ENCODE measurements at places on chromosomes 12 and 14.

- DNase-seq = no peak
Measured at GRCh38 chr12:102417055-102417454, 63.3 kb downstream of the IGF1 start.

DNA sequence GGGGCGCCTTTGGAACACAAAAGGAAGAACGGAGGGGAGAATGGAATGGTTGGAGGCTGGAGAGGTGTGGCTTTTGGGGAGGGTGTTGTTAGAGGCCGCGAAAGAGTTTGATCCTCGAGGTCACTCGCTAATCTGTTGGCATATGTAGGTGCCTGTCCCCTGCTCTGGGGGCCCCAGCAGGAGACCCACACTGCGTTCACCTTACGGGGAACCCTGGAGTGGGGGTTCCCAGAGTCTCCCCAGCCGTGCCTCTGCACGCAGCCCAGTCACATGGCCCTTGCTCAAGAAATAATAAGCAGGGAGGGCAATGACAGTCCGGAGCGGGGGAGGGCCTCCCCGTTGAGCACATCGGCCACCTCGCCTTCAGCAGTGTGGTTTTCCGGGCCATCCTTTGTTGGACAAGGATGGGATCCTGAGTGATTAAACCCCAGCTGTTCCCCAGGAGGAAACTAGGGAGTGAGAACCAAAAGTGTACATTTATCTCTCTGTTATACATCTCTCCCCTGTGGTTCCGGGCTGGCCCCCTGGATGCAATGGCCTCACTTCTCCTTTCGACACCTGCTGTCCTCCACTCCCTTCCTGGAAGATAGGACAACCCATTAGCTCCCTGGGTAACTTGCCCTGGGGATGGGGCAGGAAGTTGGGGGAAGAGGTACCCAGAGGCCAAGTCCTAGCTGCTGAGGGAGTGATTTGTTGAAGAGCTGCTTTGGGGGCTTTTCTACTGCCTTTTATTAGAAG lies 1.3 kb downstream of the PLEKHG3 start:
- DNase-seq = no peak

GRCh38 chr12:102891756-102892155 lies 25.3 kb downstream of the PAH start:
- DNase-seq = no peak

- DNase-seq = peak; percentile 67
Measured at GRCh38 chr14:71403656-71404055, 496.4 kb downstream of the PCNX1 start.

DNA sequence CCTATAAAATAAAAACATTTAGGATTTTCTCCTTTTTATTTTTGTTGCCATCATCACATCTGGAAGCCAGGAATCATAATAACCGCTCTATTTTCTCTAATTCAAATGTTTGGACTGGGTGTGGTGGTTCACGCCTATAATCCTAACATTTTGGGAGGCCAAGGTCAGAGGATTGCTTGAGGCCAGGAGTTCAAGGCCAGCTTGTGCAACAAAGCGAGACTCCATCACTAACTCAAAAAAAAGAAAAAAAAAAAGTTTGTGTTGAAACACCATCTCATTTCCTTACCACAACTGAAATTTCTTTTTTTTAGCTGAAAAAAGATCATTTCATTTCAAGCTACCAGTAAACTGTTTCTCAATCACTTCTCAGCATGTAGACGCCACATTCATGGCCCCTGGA lies 8.8 kb upstream of the BAZ1A start:
- no peak for DNase-seq

Data from Jurkat, Clone E6-1 (cell line).